ENCODE measurements at places on chromosomes 6 and 20. TPM values are rescaled to one million over a fixed set of nuclear protein-coding genes. Genes with fewer than 3 reads are reported as not detected.

FAM83C gene
- not detected for total RNA-seq

NFKBIL1 gene
- 15.1 TPM for total RNA-seq

EYS gene
- 0.11 TPM for total RNA-seq

TFAP2A gene
- 2.6 TPM for total RNA-seq

CCM2L gene
- total RNA-seq, result 5.2 TPM

All from H9 (cell line).